Dermis lymphatic vessel endothelial cell (primary cell): ENCODE measurements at places on chromosomes 4 and X. TPM values are rescaled to one million over a fixed set of nuclear protein-coding genes. Genes with fewer than 3 reads are reported as not detected.

RNF128 gene
- total RNA-seq = 0.09 and 0.43 TPM in 2 replicates

HSFX3 gene
- not detected in 2 replicates for total RNA-seq

DCAF4L1 gene
- under 0.01 and 0.17 TPM in 2 replicates for total RNA-seq

FAM9C gene
- not detected in 2 replicates for total RNA-seq

SLC9B1 gene
- 0.33 and 0.43 TPM in 2 replicates for total RNA-seq

CCKAR gene
- total RNA-seq = not detected in 2 replicates

SLITRK2 gene
- under 0.01 TPM in 1 of 2 replicates, not detected in the other for total RNA-seq

CT45A10 gene
- not detected in 2 replicates for total RNA-seq

NEK1 gene
- total RNA-seq = 5.2 and 5.9 TPM in 2 replicates

SPANXB1 gene
- total RNA-seq = not detected in 2 replicates

REELD1 gene
- not detected in 2 replicates for total RNA-seq
